ENCODE measurements at places on chromosomes 12 and 14.

DNA sequence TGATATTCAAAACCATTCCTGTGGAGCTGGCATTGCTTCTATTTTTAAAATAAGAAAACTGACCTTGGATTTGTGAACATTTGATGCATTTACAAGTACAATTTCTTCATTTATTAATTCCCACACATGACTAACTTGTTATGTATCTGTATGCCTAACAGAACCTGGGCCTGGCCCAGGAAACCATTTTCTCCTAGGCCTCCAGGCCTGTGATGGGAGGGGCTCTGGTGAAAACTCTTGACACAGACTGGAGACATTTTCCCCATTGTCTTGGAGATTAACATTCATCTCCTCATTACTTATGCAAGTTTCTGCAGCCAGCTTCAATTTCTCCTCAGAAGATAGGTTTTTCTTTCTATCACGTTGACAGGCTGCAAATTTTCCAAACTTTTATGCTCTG is 42.0 kb downstream of the GLIPR1L2 start:
- DNase-seq, result no peak

GRCh38 chr12:77992760-77993159 is 162.1 kb downstream of the NAV3 start:
- DNase-seq, result no peak

- DNase-seq, result no peak
Measured at GRCh38 chr14:36665887-36666415, 4.3 kb downstream of the PAX9 start.

DNA sequence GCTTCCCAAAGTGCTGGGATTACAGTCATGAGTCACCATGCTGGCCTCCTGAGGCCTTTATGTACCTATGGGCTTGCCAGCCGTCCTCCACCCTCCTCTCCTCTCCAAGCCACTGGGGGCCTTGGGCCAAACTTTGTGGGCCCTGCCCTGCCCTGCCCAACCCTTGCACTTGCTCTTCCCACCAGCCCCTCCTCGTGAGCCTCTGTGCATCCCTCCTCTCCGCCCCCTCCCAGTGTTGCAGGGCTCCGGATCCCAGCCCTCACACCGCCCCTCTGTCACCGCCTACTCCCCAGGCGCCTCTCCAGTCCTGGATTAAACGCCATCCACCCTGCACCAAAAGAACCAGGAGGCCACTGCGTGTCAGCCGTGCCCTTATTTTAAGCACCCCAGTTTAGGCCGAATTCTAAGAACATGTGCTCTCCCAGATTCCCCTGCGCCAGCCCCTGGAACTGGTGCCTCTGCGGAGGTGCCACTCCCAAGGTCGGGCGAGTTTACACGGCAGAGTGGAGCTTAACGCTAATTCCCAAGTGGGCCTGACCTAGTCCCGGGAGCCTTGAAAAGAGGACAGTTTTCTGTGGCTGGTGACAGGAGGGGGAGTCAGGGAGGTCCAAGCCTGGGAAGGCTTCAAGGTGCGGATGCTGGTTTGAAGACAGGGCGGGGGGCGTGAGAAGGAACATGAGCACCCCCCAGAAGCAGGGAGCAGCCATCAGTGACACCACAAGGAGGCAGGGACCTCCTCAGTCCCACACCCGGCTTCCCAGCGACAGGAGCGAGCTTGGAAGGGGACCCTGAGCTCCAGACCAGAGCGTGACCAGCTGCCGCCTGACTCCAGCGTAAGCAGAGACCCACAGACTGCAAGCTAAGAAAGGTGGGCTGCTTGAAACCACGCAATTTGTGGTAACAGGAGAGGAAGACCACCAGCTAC is 21.2 kb upstream of the CDCA4 start:
- no peak for DNase-seq

GRCh38 chr14:94173471-94173884 is 644 bp upstream of the PPP4R4 start:
- no peak for DNase-seq

- no peak for DNase-seq
Measured at GRCh38 chr14:89607453-89607852, 190.4 kb upstream of the FOXN3 start.

- no peak for DNase-seq
Measured at GRCh38 chr12:127145241-127145928, 1121.6 kb upstream of the TMEM132C start.

GRCh38 chr12:53213348-53213747 is 6.3 kb upstream of the ITGB7 start:
- DNase-seq, result peak; percentile 69

DNA sequence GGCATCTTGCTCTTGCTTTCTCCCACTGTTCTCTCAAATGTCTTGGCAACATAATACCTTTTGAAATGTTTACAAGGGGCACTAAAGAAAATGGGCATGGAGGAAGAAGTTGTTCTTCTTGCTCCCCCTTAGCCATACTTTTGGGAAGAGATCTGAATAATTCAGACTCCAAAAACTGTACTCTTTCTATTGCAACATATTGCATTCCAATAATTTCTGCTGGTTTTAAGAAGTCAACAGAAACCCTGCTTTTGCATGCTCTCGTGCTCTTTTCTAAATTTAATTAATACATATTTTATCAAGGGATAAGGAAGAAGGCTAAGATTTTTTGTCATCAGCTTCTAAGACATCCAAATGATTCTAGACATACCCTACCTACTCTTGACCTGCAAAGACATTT is 409.9 kb upstream of the SOX5 start:
- DNase-seq, result no peak

- DNase-seq, result no peak
Measured at GRCh38 chr12:30599608-30600007, 96.1 kb downstream of the IPO8 start.

GRCh38 chr12:53952871-53953734 is 1.6 kb upstream of the HOXC12 start:
- DNase-seq, result peak; percentile 45

DNA sequence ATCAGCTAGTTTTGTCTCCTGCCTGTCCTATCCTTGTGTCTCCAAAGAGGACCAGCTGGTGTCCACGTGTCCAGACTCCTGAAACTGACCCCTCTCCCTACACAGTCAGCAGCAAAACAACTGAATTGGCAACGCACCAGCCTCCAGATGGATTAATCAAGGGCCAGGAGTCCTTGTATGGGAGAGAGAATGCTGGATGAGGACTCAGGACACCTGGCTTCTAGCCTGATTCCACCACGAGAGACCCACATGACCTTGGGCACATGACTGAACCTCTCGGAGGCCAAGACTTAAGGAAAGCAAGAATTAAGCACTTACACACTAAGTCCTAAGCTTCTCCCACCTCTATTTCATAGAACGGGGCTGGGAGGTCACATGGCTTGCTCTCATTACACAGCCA is 60.4 kb upstream of the CMKLR1 start:
- DNase-seq, result no peak

DNA sequence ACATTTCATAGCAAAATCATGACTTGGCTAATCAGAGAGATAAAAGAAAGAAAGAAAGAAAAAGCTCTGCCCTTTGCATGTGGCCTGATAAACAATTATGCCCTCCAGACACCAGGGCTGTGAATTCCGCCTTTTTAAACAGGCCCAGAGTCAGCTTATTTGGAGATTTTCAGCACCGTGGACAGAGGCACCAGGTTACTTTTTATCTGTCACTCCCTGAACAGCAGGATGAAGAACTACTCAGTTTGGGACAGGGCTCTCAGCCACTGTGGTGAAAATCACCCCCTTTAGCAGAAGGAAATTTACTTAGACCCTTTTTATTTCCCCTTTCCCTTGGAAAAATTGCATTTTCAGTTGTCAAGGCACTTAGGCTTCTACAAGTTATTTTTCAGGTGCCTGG is 359.9 kb downstream of the NRXN3 start:
- peak; percentile 14 for DNase-seq

DNA sequence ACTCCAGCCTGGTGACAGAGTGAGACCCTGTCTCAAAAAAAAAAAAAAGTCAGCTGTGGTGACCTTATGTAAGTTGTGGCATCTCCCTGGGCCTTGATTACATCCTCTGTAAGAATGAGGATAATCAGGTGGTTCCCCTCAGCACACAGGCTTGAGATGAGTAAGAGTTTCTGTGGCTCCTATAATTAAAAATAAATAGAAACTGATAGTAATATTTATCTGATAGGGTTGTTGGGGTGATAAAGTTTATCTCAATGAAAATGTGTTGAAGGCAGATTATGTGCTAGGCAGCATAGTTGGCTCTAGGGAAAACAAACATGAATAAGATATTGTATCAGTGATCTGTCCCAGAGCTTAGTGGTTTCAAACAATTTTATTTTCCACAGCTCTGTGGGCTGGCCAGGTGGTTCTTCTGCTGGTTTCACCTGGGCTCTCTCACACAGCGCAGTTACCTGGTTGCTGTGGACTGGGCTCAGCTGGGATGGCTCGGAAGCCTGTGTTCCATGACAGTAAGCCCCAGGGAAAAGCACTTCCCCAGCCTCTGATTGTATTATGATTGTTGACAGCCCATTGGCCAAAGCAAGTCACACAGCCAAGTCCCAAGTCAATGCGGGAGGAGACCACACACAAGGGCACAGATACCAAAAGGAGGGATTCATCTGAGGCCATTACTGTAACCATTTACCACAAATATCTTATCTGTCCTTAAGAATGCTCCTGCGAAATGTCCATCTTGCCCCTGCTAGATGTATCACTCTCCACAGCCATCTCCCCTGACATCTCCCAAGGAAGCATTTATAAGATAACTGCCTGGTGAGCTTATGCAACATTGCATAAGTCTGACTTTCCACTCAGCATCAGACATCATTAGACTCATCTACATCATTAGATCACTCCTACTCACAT is 151.7 kb downstream of the NUAK1 start:
- peak; percentile 98 for DNase-seq

GRCh38 chr14:58899317-58899713 is 261.6 kb downstream of the DACT1 start:
- DNase-seq, result peak; percentile 91

DNA sequence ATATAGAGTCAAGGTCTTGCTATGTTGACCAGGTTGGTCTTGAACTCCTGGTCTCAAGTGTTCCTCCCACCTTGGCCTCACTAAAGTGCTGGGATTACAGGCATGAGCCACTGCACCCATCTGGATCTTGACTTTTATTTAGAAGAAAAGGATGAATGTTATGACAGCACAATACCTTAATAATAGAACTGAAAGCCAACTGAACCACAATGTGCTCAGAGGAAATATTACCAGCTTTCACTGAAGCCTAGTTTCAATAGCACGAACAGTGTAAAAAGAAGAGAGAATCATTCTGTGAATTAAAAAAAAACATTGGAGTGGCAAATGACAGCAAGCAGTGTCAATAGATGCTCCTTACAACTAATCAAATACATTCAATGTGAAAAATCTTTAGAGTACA is 239.2 kb upstream of the RMST start:
- no peak for DNase-seq

DNA sequence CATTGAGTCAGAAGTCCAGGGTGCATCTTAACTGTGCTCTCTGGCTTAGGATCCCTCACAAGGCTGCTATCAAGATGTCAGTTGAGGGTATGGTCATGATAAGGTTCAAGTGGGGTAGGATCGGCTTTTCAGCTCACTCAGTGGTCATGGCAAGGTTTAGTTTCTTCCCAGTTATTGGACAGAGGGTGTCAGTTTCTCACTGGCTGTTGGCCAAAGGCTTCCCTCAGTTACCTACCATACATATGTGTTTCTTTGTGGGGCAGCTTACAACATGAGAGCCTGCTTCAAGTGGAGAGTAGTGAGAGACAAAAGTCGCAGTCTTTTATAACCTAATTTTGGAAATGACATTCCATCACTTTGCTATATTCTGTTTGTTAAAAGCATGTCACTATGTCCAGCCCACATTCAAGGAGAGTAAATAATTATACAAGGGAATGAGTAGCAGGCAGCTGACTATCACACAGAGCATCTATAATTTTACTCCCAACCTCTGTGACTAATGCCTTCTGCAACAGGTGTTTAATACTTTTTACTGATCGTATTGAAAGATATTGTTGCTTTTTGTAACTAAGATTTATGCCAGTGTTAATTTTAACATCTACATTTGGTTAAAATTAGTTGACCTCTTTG is 572.8 kb upstream of the FBXO33 start:
- DNase-seq, result no peak

DNA sequence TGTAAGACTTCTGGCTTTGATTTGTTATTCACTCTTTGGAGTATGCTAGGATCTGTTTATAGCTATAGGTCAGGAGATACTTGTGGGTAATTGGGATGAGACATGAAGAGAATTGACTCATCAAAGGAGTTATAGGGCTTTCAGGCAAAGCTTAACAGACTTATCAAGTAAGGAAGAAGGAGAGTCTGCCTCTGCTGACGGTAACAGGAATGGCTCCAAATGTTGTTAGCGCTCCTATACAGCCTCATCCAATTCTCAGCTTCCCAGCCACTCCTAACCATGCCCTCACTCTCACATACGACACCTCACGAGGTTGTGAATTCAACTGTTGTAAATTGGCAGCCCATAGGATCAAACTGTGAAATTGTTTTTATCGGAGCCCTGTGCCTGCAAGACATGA is 140.5 kb downstream of the KCNA5 start:
- DNase-seq, result peak; percentile 59

GRCh38 chr14:92702441-92702918 is 45.9 kb downstream of the LGMN start:
- DNase-seq, result no peak

DNA sequence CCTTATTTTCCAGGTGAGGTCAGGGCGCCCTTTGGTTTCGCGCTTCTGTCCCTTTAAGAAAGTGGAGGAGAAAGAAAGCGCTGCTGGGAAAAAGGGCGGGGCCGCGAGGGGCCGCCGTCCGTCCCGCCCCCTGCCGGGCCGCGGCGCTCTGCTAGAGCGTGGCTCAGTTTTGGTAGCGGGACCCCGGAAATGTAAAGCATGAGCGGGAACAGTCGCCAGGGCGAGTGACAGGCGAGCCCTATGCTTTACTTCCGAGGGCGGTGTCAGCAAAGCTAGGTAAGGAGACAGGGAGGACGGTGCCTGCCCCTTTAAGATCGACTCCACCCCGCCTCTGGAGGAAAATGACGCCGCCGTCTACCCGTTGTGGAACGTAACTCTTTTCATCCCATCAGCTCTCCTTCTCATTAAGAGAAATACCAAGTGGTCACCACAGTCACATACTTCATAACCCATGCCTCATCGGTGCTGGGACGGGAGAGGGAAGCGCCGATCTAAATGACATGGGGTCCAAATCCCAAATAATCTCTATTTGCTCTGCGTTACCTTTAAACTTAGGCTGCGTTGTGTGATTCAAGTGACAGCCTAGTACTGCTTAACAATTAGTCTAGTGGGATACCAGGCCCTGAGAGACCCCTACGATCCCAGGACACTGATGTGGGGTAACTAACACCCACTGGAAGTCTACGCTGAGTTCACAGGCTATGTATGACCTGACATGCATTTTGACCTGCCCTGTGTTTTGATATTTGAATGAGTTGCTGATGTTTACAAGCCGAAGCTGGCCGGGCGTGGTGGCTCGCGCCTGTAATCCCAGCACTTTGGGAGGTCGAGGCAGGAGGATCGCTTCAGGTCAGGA is at the start of gene ETFBKMT:
Gene ETFBKMT (plus strand): TSS at position 602 of the 856 bp plus-strand sequence. CDS start 2,266 bp downstream, outside the sequence.
- DNase-seq, result peak; percentile 88

DNA sequence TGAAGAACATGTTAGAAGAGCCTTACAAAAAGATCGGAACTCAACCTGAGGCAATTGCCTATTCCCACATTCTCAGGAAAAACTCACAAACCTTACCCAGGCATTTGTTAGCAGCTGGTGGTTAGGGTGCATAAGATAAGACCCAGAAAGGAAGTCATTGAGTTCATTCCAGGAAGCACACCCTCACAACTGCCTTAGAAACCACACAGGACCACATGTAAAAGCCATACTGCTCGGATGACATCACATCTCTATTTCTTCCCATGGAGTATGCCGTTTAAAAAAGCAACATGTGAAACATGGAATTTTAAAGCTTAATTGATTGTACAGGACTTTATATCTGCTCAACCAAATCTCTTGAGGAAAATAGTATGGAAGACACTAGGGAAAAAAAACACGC is 411.2 kb downstream of the DAD1 start:
- DNase-seq, result no peak

GRCh38 chr14:51880835-51881580 is 20.6 kb downstream of the GNG2 start:
- DNase-seq, result peak; percentile 47

All from fibroblast of skin of right biceps (primary cell).